ENCODE measurements at places on chromosomes 4 and X.

DNA sequence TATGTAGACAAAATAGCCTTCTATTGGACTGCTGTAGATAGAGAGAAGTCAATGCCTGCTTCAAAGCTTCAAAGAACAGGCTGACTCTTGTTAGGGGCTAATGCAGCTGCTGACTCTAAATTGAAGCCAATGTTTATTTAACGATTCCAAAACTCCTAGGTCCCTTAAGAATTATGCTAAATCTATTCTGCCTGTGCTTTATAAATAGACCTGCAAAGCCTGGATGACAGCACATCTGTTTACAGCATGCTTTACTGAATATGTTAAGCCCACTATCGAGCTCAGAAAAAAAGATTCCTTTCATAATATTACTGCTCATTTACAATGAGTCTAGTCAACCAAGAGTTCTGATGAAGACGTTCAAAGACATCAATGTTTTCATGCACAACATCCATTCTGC is 54.8 kb upstream of the RBMXL3 start:
- no peak for DNase-seq

GRCh38 chrX:118392716-118393115 is 46.8 kb downstream of the WDR44 start:
- no peak for DNase-seq

DNA sequence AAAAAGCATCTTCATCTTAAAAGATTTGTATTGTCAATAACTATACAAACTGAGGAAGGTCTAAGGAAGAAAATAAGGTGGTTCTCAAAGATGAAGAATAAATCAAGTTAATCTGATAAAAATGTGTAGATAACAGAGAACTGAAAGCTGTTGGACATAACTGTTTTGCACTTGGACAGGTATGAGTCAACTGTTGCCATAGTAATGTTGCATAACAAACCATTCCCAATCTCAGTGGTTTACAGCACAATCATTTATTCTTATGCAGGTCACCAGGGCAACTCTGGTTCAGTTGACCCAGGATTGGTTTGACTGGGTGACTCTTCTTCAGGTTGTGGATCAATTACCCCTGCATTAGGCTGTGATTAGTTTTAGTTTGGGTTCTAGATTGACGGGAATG is 2197.7 kb downstream of the ARAP2 start:
- DNase-seq, result no peak

DNA sequence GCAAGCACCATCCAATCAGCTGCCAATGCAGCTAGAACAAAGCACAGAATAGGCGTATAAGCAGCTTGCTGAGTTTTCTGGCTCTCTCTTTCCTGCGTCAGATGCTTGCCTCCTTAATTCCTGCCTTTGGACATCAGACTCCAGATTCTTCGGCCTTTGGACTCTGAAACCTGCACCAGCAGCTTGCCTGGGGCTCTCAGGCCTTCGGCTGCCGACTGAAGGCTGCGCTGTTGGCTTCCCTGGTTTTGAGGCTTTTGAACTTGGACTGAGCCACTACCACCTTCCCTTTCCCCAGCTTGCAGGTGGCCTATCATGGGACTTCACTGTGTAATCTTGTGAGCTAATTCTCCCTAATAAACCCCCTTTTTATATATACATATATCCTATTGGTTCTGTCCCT is 6.1 kb downstream of the TMEM192 start:
- no peak for DNase-seq

- no peak for DNase-seq
Observed at GRCh38 chr4:110014233-110014632, 101.5 kb downstream of the EGF start.

- DNase-seq, result no peak
Observed at GRCh38 chrX:57119416-57119815, 1.9 kb downstream of the SPIN2B start.

GRCh38 chr4:165805406-165805805 is 67.6 kb upstream of the TLL1 start:
- no peak for DNase-seq

DNA sequence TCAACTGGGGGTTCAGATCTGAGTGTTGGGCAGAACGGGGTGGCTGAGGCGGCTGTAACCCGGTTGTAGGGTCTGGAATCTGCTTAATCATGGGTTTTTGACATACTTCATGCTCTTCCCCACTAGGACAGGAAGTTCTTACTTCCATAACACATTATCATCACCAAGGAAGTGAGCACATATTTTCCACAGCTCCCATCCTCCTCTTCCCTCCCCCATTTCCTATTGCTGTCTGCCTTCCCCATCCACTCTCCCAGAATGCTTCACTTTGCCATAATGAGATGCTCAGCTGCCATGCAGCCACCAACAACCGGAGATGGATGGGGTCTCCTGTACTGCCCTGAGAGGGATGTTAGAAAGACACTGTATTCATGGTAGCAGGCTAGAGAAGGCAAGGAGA is 6.4 kb upstream of the DCUN1D4 start:
- DNase-seq, result no peak

- DNase-seq, result no peak
Observed at GRCh38 chr4:163736876-163737275, 242.4 kb downstream of the TMA16 start.

DNA sequence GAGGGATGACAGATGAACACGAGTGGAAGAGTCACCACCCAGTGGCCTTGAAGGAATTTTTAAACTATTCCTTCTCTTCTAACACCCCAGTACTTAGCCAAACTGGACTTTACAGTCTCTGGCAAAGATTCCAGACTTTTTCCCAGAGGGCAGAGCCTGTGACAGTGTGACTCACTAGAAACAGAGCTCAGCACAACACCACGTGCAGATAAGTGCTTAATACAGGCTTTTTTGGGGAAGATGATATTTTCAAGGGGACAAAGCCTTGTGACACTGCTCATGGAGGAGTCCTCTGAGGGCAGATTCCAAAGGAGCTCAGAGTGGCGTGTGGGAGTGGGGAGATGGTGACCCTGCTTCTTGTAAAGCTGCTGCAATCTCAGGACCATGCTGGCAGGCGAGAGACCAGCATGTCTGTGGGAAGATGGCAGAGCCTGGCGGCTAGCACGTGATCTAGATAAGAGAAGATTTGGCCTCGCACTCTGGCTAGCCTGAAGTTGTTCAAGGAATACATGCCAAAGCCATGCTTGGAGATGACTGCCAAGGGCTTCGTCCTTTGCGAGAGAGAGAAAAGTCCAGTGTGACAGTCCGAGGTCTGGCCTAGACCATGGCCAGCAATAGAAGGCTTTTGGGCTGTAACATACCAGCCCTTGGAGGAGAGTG is 2.4 kb downstream of the RAB33A start:
- no peak for DNase-seq

DNA sequence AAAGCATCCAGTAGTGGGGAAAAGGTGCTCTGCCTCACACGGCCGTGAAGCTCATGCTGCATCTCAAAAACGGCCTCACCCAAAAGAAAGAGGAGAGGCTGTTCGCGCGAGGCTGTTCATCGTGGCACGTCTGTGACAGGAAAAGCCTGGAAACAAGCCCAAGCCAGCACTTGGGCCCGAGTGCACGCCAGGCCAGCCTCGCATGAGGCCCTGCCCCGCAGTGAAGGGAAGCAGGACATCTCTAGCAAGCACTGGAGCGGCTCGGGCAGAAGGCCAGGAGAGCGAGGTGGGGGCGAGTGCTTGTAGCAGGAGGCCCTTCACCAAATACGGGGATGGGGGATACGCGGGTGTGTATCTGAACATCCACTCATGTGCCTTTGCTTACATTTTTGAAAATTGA is 39.9 kb upstream of the MXD4 start:
- no peak for DNase-seq

DNA sequence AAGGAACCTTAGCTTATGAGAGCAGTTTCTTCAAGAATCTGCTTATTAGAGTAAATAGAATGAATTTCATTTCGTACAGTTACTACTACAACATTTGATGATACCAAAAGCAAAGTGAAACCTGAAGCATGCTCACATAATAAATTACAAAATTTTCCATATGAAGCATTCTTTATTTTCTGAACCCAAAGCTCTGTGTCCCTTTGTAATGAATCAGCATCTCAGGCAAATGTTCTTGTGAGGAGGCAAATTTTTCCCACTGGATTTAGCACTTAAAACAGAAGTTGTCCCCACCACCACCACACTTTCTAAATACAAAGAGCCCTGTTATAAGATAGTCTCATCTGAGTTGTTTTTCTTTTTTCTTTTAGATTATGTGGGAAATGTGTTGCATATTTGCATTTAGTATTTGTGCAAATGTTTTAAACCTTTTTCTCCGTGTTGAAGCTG is 70.7 kb upstream of the NFKB1 start:
- DNase-seq, result peak; percentile 34

GRCh38 chr4:61619528-61619927 is 419.4 kb downstream of the ADGRL3 start:
- DNase-seq, result peak; percentile 4

DNA sequence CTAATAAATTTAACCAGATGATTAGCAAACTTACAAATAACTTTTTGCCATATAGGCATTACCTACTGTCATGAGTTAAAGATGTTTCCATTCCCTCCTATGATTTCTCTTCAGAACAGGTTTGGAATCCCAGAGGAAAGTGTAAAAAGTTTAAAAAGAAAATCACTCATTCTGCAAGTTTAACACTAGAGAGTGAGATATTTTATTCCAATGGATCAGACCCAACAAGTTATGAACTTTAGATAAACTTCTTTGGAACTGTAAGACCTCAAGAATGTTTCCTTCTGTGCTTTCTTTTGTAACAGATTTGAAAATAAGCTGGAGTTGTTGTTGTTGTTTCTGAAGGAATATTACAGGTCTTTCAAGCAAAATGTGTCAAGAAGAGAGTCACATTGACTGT is 51.6 kb downstream of the PPP3CA start:
- DNase-seq, result no peak

DNA sequence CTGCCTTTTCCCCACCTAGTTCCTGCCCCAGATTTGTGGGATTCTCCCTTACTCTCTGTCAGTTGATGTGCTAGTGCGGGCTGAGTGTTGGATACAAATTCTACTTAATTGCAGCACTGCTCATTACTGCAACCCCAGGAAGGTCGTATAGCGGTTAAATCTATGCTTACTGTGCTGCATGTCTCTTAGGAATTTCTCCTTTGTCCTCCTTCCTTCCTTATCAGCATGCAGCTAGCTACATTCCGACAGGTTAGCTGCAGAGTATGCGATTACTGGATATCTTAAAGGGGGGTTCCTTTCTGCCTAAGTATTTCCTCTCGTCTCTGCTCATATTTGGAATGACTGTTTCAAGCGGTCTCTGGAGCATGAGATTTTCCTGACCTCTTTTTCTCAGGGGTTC is 662.8 kb downstream of the TLL1 start:
- no peak for DNase-seq

DNA sequence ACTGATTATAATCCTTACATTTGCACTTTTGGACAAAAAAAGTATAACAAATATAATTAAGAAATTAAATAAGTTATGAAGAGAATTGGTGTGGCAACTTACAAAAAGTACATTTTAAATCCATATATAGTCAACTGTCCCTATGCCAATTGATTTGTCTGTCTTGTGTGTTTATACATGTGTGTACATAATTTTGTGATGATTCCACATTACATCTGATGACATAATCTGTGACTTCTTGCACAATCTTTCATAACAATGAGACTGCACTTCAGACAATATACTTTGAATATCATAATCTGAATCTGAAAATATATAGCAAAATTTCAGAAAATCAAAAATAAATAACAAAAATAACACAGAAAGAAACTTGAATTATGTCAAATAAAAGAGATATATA is 953.4 kb downstream of the FAT4 start:
- DNase-seq, result no peak

- DNase-seq, result no peak
Observed at GRCh38 chr4:168384437-168385141, 66.0 kb upstream of the DDX60 start.

DNA sequence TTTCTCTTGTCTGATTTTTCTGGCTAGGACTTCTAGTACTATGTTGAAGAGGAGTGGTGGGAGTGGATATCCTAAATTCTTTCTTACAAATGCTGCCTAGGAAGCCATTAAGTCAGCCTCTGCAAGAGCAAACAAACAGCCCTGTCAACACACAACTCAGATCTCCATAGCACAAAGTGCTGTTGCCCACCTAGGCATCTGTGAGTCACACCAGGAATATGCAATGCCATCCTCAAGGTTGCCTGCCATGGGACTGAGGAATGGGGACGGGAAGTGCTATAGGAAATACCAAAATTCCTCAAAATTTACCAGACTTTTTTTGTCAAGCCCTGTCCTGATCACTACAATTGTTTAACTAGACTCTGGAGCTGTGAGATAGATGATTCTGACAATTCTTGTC is 466.9 kb downstream of the FSTL5 start:
- no peak for DNase-seq

DNA sequence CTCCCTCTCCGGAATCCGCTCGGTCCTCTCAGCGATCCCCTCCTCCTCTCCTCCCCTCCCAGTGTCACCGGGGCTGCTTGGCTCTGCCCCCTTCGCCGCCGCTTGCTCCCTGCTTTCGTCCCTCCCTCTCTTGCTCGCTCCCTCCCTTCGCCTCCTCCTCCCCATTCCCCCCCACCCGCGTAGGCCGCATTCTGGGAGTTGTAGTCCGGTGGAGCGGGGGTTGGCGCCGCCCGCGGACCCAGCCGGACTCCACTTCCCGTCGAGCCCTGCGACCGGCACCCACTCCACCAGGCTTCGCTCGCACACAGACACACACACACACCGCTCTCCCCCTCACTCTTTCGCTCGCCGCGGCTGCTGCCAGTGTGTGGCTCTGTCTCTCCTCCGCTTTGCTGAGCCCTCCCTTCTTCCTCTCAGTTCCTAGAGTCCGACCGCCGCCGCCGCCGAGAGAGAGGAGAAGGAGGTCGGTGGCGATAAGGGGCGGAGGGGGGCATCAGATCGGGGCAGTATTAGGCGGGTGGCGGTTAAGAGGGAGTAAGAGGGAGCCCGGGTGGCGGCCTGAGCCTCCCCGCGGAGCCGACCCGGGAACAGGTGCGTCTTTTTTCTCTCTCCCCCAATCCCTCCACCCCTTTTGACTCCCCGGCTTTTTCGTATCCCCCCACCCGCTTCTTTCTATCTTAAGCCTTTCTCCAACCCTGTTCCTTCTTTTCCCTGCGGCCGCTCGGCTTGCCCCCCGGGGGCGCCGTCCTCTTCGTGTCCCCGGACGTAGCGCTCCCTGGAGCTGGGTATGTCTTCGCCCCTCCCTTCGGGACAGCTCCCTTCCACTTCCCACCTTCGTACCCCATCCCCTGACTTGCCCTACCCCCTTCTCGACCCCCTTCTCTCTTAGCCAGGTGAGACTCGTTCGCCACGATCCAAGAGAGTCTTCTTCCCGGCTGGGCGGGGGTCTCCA is at the start of gene BCORL1:
Gene BCORL1, plus strand, starts transcription at position 336 of the 952 bp plus-strand sequence. CDS start 22,597 bp downstream, outside the sequence.
- peak; percentile 90 for DNase-seq

- peak; percentile 54 for DNase-seq
Observed at GRCh38 chr4:73599182-73599581, 21.1 kb downstream of the RASSF6 start.

- DNase-seq, result no peak
Observed at GRCh38 chr4:136001791-136002190, 1530.5 kb downstream of the PCDH18 start.

DNA sequence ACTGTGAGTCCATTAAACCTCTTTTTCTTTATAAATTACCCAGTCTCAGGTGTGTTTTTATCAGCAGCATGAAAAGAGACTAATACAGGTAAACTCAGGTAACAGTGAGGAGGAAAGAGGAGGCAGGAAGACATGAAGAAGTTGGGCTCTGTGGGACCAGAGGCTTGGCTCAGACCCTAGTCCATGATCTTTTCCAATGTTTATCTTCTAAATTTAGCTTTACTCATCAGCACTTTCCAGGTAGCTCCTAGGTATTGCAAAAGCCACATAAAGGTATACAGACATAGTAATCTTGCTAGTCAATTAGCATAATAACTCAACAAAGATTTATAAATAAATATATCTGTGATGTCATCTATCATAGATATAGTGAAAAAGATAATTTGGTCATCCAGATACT is 11.2 kb upstream of the FRYL start:
- no peak for DNase-seq

GRCh38 chr4:172648471-172648870 is 520.1 kb upstream of the GALNT7 start:
- DNase-seq, result no peak
